Kidney (tissue), 22 donors: ENCODE measurements at places on chromosomes 7 and 10. TPM values are rescaled to one million over a fixed set of nuclear protein-coding genes. Genes with fewer than 3 reads are reported as not detected.

- DNase-seq = no peak
- no peak overlapping the region for H3K4me3 ChIP-seq
- H3K27me3 ChIP-seq = no peaks in the 10 kb centered on the region
- H3K36me3 ChIP-seq = no peaks in the 10 kb centered on the region
- H3K4me1 ChIP-seq = no peaks in the 10 kb centered on the region
Observed at GRCh38 chr10:1602037-1602484, 135.3 kb downstream of the ADARB2 start.

DNA sequence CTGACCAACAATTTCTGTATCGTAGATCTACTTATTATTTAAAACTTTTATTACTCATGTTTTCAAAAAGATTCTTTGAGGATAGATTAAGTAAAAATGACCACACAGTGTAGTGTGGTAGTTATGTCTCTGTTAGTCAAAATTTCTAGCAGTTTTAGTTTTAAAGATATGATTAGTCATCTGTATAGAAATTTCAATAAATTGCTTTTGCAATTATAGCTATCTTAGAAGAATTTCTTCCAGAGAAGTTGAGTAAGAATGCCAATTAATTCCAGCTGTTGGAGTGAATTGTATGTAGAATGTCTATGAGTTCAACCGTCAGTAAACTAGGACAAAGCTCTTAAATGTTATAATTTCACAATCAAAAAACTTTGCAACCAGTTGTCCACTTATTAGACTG is 229.7 kb downstream of the CDK14 start:
- no peak overlapping the region for H3K4me3 ChIP-seq
- H3K4me1 ChIP-seq = no peaks in the 10 kb centered on the region
- H3K36me3 ChIP-seq = no peaks in the 10 kb centered on the region
- H3K27me3 ChIP-seq = no peaks in the 10 kb centered on the region
- no peak for DNase-seq

DNA sequence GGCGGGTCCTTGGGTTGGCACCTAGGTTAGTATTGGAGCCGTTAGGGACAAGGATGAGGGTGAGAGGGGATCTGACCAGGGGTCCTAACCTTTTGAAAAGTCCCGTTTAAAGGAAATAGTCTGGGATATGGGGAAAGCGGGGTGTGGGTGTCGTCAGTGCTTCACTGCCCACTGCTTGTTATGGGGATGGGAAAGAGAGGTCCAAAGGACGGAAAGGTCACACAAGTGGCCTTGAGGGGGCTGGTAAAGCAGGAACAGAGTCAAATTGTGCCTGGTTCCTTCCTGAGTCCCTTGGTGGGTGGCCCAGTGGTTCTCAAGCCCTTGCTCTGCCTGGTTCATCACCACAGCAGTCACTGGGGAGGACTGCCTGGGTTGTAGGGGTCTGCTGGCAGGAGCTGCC is 2.6 kb upstream of the ZNF775 start:
- peaks cover 26% of the 10 kb centered on the region for H3K4me1 ChIP-seq
- no peaks in the 10 kb centered on the region for H3K27me3 ChIP-seq
- peaks cover 9% of the 10 kb centered on the region for H3K36me3 ChIP-seq
- H3K27ac ChIP-seq = no peak overlapping the region
- H3K4me3 ChIP-seq = no peak overlapping the region
- DNase-seq = no peak

DNA sequence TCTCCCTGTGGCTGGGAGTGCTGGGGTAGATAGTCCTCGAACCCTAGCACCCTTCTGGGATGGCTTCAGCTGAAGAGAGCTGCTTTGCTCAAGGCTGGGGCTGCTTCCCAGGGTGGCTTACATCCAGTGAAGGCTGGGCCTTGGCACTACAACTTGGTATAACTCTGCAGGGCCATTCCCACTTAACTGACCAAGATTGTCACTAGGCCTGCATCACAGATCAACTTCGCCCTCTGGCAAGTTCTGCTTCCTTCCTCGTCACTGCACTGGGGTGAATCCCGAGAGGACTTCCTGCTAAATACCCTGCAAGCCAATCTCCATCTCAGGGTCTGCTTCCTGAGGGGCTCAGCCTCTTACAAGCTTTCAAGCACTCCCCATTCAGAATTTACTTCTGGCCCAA is 195.2 kb downstream of the DOCK4 start:
- H3K27me3 ChIP-seq = no peaks in the 10 kb centered on the region
- no peak overlapping the region for H3K27ac ChIP-seq
- DNase-seq = no peak

GRCh38 chr7:127245607-127246006 is 7.1 kb downstream of the GRM8 start:
- peaks cover 13% of the 10 kb centered on the region for H3K27me3 ChIP-seq
- no peak overlapping the region for H3K4me3 ChIP-seq
- DNase-seq = no peak
- no peaks in the 10 kb centered on the region for H3K36me3 ChIP-seq
- no peaks in the 10 kb centered on the region for H3K4me1 ChIP-seq
- H3K27ac ChIP-seq = no peak overlapping the region

DNA sequence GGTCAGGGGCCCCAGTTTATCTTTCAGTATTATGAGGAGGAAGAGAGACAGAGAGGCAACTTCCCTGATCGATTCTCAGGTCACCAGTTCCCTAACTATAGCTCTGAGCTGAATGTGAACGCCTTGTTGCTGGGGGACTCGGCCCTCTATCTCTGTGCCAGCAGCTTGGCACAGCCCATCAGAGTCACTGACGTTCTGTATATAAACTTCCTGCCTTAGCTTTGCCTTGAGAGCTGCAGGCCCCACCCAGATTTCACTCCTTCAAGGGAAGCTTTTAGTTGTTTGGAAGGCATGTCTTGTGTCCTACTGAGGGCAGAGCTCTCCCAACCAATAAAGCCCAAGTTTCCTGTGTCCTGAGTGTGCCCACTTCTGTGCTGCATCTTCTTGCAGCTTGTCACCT is 242.5 kb upstream of the PRSS58 start:
- no peak overlapping the region for H3K4me3 ChIP-seq
- no peak overlapping the region for H3K27ac ChIP-seq
- no peaks in the 10 kb centered on the region for H3K36me3 ChIP-seq
- H3K4me1 ChIP-seq = no peaks in the 10 kb centered on the region

GIMAP4 gene
- total RNA-seq = 61.4 TPM

GRCh38 chr10:16853201-16853600 is 36.0 kb upstream of the RSU1 start:
- H3K27me3 ChIP-seq = no peaks in the 10 kb centered on the region
- peaks cover 11% of the 10 kb centered on the region for H3K36me3 ChIP-seq
- H3K4me1 ChIP-seq = no peaks in the 10 kb centered on the region
- H3K4me3 ChIP-seq = no peak overlapping the region

GRCh38 chr7:35024298-35024697 is 13.0 kb downstream of the DPY19L1 start:
- no peak overlapping the region for H3K4me3 ChIP-seq
- H3K4me1 ChIP-seq = no peaks in the 10 kb centered on the region
- no peak overlapping the region for H3K27ac ChIP-seq
- DNase-seq = no peak
- H3K36me3 ChIP-seq = no peaks in the 10 kb centered on the region

GRCh38 chr10:100253041-100253440 is 14.4 kb downstream of the CWF19L1 start:
- no peak overlapping the region for H3K27ac ChIP-seq
- no peaks in the 10 kb centered on the region for H3K27me3 ChIP-seq
- H3K36me3 ChIP-seq = peaks cover 40% of the 10 kb centered on the region
- H3K4me1 ChIP-seq = no peaks in the 10 kb centered on the region
- no peak overlapping the region for H3K4me3 ChIP-seq
- no peak for DNase-seq

- no peak overlapping the region for H3K27ac ChIP-seq
- H3K4me3 ChIP-seq = no peak overlapping the region
- H3K4me1 ChIP-seq = no peaks in the 10 kb centered on the region
- no peaks in the 10 kb centered on the region for H3K27me3 ChIP-seq
- no peak for DNase-seq
Observed at GRCh38 chr7:80542398-80542797, 30.5 kb upstream of the GNAT3 start.

DNA sequence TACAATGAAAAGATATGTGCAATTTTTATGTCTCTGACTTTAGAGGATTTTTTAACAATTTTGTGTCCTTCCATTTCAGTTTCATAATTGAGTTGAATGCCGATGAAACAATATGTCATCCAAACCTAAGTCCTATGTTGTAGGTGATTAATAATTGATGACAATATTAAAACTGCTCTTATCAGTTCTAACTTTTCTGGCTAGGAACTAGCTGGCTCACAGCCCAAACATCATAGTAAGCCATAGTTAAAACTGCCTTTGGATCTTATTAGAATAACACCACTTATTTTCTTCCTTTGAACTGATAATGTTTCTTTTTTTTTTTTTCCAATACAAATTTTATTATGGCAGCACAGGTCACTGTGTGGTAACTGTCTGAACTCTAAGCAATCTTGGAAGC is 230.9 kb downstream of the GRM8 start:
- H3K27ac ChIP-seq = no peak overlapping the region
- no peaks in the 10 kb centered on the region for H3K4me1 ChIP-seq
- DNase-seq = no peak
- H3K36me3 ChIP-seq = no peaks in the 10 kb centered on the region
- no peak overlapping the region for H3K4me3 ChIP-seq
